T47D (cell line): ENCODE measurements at places on chromosomes 12 and 14.

GRCh38 chr14:65472189-65472588, 59.7 kb downstream of the FUT8 start:
- no peak for DNase-seq

DNA sequence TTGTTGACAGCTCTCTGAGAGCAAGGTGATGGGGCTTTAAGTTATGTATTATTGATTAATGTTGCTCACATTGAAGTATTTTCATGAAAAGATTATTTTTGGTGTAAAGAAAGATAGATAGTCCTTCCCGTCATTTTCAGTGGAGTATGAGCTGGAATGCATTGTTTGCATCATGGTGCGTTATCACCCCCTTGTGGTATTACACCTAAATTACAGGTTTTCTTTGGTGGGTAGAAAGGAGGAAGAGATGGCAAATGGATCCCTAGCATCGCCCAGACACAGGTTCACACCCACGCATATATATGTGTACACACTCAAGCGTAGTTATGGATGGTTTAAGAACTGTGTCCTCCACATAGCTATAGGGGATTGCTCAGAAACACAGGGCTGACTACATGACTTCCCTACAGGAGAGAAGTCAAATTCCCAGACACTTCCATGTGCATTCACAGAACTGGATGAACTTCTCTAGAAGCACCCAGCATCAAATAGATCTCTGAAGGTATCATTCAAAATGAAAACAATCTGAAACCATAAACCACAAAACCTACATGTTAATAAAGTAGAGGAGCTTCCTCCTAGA, 14.4 kb upstream of the SERPINA10 start:
- no peak for DNase-seq

DNA sequence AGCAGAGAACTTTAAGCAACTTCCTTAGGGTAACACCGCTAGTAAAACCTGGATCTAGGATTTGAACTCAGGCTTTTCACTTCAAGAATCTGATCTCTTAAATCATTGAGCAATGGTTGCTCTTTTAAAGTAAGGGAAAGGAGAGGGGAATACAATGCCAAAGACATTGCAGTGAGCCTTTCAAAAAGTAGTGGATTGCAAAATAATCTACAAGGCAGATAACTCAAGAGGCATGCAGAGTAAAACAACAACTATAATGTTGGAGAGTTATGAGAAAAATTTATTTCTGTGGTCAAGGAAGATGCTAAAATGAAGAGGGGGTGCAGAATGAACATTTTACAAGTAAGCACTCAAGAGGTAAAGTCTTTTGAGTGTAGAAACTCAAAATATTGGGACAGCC, 432.6 kb downstream of the C12orf50 start:
- no peak for DNase-seq

DNA sequence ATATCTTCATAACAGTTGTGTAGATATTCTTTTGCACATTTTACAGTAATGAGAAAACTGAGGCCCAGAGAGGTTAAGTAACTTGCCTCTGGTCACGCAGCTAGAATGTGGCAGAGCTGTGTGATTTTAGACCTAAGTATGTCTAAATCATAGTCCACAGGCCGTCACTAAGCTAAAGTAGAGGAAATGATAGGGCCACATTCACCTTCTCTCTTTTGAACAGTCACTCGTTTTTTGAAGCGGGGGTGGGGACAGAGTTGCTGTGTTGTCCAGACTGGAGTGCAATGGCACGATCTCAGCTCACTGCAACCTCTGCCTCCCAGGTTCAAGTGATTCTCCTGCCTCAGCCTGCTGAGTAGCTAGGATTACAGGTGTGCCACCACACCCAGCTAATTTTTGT, 68.5 kb downstream of the RASSF3 start:
- DNase-seq, result no peak

DNA sequence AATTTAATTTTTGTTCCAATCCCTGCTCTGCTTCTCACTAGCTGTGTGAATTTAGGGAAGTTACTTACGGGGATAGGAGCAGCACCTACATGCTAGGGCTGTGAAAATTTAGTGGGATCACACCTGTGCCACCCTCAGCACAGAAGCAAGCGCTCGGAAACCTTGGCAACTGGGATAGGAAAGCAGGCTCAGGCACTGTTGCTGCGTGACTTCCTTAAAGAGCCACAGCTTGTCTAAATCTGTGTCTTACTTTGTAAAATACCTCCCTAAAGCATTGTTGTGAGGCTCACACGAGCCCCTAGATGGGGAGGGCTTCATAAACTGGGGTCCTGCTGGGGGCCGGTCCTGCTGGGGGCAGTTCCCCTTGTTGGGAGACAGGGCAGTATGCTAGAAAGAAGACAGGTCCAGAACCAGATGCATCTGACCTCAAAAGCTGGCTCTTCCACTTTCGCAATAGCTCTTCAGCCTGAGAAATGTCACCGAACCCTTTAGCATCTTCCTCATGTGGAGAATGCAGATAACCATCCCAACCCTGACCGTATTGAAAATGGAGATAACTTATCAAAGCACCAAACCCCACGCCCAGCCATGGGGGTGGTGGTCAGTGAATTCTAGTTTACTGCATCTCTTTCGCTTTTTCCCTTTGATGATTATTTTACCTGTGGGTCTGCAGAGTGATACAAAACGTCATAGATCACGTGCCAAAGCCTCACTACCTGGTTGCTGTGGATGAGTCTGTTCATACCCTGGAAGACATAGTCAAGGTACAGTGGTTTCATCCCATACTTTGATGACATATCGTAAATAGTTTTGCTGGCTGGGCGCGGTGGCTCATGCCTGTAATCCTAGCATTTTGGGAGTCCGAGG, 54.1 kb downstream of the AK7 start:
- peak; percentile 11 for DNase-seq

- no peak for DNase-seq
Observed at GRCh38 chr12:13368431-13368830, 171.9 kb downstream of the EMP1 start.

GRCh38 chr12:118061011-118061872, at the start of gene WSB2:
Gene WSB2 (minus strand): TSS chr12:118061179. CDS start chr12:118061048, 131 bp downstream.
- peak; percentile 70 for DNase-seq

GRCh38 chr12:27277846-27278260, 33.8 kb downstream of the STK38L start:
- no peak for DNase-seq

DNA sequence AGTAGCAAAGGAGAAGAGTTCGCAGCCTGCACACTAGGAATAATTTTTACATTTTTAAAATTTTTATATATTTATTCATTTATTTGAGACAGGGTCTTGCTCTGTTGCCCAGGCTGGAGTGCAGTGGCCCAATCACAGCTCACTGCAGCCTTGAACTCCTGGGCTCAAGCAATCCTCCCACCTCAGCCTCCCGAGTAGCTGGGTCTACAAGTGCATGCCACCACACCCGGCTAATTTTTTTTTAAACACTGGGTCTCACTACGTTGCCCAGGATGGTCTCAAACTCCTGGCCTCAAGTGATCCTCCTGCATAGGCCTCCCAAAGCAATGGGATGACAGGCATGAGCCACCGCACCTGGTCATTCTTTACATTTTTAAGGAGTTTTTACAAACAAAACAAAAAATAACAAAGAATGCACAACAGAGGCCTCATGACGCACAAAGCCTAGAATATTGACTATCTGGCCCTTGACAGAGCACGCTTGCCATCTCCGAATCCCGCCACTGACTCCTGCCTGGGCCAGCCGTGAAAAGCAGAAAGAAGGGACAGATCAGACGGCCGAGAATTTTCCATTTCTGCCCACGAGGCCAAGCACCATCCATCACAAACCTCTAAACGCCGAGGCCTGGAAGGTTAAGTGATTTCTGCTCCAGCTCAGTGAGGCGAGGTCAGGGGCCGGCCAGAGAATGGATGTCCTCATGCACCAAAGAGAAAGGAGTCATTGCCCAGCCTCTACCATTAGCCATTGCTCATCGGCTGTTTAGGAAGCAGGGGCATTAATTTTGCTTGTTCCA, 120.0 kb downstream of the SCARB1 start:
- no peak for DNase-seq

- DNase-seq, result no peak
Observed at GRCh38 chr12:131230340-131231031, 276.8 kb downstream of the ADGRD1 start.

- no peak for DNase-seq
Observed at GRCh38 chr12:109885616-109886015, 5.3 kb upstream of the GLTP start.

- no peak for DNase-seq
Observed at GRCh38 chr12:82673698-82674097, 13.0 kb upstream of the TMTC2 start.

DNA sequence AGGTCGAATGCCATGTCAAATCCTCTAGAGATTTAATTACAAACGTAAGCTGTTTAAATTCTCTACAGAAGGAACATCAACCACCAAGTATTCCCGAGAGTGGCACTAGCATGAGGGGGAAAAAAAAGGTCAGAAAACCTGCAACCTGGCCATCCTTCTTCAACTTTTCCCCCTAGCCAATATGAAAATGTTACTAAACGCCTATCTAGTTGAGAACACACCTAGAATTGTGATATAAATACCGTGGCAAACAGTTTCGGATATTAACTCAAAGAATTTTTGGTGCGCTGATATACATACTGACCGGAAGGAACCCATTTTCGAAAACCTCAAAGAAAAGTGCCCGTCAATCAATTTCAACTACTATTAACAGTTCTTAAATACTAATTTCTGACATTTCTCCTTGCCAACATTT, 1.8 kb downstream of the HNRNPC start:
- DNase-seq, result no peak

GRCh38 chr12:82408844-82409243, 50.5 kb downstream of the METTL25 start:
- no peak for DNase-seq

GRCh38 chr12:110874781-110875180, 28.0 kb downstream of the CCDC63 start:
- DNase-seq, result no peak

DNA sequence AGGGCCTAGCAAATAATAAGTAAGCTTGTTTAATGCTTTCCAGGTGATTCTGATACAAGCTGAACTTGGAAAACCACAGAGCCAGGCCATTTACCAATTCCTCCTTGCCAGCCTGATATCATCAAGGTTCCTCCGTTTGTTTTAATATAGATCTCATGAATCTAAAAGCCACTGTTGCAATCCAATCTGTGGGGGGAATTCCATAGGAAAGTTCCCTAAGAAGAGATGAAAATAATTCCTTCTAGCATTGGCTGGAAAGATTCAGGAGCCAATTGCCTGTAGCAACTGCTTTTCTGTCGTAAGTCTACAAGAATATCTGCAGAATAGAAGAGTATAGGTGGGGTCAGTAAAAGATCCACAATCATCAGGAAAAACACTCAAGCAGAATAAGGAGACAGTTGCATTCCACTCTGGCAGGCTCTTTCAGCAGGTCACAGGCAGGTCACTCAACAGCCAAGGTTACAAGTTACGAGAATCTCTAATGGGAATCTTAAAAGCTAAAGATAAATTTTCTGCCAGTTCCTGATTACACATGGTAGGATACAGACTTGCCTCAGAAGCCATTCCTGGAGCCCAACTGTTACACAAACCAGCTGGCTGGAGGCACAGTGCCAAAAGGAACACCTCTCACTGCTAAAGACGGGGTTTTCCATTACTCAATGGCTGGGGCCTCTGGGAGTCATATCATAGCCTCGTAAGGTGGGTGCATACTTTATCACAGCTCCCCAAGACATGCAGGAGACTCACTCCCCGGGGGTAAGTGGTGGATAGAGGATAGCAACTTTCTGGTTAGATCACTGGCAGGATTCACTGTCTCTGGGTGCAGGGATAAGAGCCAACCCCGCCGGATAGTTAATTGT, 43.6 kb downstream of the FGD6 start:
- DNase-seq, result peak; percentile 35

DNA sequence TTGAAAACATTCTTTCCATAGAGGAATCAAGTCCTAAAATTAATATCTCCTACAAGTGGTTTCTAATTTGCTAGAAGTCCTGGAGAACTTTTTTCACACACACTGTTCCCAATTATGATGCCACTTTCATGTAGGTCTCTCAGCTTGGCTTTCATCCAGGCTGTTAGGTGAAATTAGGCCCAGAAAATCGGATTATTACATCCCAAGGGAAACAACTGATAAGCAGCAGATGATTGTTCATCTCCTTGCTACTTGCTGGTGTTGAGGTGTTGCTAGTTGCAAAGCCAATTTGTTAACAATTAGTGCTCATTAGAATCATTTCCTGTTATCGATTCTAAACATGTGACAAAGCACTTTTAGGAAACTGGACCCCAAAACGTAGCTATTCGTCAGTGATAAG, 248.0 kb downstream of the PDZRN4 start:
- no peak for DNase-seq

GRCh38 chr12:107122452-107122958, 29.2 kb upstream of the CRY1 start:
- no peak for DNase-seq

GRCh38 chr12:6639151-6639801, 3.5 kb upstream of the LPAR5 start:
- DNase-seq, result no peak

GRCh38 chr14:45587142-45587541, 334.1 kb upstream of the MIS18BP1 start:
- DNase-seq, result no peak

DNA sequence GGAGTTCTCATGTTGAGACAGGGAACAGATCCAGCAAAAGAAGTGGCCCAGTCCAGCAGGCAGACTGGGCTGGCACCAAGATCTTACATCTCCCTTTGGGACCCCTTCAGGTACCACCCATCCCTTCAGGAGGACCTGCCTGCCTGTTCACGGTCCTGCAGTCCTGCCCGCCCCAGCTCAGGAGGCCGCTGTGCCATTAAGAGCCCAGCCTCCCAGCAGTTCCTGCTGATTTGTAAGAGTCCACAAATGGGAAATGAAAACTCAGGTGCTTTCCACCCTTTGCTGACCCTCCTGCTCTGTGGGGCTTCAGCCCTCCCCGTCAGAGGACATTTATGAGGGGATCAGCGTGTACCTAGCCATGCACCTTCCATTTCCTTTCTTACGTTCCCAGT, 39.5 kb downstream of the C14orf132 start:
- no peak for DNase-seq
